ENCODE measurements at places on chromosomes 12 and 14. TPM values are rescaled to one million over a fixed set of nuclear protein-coding genes. Genes with fewer than 3 reads are reported as not detected.
A peak's percentile ranks its signal among the peaks of the same experiment; 100 is the strongest.

DNA sequence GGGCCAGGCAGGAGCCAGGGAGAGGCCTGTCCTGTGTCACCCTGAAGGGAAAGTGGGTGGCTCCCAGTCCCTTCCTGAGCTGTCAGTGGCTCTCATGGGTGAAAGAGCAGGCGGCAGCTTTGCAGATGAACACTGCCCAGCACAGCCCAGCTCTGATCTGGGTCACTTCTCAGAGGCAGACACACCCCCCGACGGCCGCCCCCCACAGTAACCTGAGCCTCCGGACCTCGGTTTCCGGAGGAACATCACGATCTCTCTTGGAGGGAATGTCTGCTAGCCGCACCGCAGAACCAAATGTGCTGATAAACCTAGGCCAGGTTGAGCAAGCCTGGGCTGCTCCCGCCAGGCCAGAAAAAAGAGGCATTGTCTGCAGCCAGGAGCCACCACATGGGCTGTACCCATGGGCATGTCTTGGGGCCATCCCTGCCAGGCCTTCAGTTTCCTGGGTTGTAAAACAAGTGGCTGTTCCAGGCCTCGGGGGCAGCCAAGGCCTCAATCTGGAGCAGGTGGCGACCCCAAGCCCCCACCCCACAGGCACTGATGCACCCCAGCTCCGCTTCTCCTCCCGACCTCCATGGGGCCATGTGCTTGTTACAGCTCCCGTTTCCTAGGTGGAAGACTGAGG lies 57.6 kb downstream of the NCOR2 start:
- DNase-seq, result peak; percentile 88

GRCh38 chr12:130164936-130165335 lies 2.7 kb downstream of the FZD10 start:
- DNase-seq, result peak; percentile 52

GRCh38 chr12:68138480-68138879 lies 21.1 kb downstream of the IFNG start:
- DNase-seq, result no peak

DNA sequence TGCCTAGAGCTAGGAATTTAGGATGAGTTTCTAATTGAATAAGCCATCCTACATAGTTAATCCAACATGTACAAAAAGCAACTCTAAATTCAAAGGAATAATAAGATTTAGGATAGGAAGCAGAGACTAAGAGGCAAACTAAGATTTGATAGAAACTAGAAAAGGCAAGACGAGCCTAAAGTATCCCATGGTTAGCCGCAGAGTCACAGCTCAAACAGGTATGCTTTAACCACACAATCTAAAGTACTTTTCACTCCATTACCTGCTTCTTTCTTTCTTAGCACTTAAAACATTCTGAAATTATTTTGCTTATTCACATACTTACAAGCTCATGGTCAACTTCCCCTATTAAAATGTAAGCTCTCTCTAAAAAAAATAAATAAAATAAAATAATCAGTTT lies 51.8 kb downstream of the OTOGL start:
- DNase-seq, result no peak

GRCh38 chr12:81759190-81760051 lies at the start of gene PPFIA2:
TSS of gene PPFIA2 (minus strand) at chr12:81759350.
- DNase-seq, result peak; percentile 78

DNA sequence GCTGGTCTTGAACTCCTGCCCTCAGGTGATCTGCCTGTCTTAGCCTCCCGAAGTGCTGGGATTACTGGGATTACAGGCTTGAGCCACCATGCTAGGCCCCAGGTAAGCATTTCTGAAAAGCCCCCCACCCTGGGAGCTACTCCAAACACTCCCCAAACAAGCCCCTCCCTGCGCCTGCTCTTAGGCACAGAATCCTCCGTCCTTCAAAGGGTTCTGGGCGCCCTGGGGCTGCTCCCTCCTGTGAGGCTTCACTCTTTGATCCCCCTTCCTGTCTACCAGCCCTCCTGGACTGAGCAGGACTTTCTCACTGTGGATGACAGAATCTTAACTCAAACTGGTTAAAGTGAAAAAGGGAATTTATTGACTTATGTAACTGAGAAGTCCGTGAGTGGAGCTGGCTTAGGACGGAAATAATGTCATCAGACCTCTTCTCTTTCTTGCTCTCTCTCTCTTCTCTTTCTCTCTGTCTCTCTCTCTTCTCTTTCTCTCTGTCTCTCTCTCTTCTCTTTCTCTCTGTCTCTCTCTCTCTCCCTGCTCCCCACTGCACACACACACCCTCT lies 66.9 kb upstream of the CLMN start:
- no peak for DNase-seq

GRCh38 chr14:54603362-54603761 lies 36.4 kb downstream of the SAMD4A start:
- no peak for DNase-seq

DNA sequence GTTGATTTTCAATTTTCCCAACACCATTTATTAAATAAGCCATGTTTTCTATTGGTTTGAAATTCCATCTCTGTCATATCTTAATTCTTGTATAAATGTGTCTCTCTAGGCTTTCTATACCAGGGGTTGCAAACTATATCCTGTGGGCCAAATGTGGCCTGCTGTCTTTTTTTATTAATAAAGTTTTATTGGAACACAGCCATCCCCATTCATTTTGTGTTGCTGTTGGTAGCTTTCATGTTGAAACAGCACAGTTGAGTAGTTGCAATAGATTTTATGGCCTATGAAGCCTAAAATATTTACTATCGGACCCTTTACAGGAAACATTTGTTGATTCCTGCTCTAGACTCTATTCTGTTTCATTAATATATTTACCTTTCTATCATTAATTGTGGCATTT lies 9.4 kb downstream of the HCFC2 start:
- DNase-seq, result no peak

DNA sequence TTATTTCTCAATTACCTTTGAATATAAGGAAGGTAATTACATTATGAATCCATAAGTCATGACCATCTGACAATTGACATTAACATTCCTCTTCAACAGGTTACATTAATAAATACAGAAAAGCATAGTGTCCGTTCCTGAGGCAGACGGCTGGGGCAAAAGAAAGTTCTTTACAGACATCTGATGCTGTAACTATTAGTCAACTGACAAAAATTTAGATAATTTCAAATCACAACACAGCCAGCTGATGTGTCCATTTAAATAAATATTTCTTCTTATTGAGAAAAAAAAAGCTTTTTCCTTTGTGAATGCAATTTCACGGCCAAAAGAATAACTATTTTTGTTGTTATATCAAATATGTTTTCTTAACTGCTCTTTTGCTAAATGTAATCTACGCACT lies 9.2 kb upstream of the PYROXD1 start:
- DNase-seq, result no peak

DNA sequence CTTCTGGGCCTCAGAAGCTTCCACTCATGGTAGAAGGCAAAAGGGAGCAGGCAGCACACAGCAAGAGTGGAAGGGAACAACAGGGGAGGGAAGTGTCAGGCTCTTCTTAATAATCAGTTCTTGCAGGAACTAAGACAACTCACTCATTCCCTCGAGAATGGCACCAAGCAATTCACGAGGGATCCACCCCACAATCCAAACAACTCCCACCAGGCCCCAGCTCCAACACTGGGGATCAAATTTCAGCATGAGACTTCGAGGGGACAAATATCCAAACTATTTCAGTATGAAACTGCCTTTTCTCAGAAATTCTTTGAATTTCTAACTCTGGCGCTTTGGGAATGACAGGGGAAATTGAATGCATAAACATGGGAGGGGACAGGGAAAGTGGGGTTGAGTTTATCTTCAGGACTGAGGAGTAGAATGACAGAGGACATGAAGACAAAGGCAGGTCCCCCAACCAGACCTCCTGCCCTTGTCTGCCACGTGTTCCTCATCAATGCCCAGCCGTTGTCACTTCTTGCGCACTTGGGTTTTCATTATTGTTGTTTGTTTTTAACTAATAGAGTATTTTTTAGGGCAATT lies 24.6 kb upstream of the APOF start:
- no peak for DNase-seq

DNA sequence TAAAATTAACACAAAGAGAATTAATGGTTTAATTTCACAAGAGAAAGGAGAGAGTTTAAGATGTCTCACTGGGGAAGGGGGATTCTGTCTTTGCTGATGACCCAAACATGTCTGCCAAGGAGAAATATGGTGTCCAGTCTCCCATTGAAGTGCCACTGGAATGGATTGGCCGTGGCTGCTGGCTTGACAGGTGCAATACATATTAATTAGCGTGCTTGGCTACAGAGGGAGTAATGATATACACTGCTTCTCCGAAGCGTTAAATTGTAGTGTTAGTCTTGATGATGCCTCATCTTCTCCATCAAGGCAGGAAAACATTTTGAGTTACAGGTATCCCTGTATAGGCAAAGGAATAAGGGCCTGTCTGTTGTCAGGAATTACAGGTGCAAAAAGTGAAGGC lies 393.4 kb upstream of the TMPO start:
- DNase-seq, result no peak

DNA sequence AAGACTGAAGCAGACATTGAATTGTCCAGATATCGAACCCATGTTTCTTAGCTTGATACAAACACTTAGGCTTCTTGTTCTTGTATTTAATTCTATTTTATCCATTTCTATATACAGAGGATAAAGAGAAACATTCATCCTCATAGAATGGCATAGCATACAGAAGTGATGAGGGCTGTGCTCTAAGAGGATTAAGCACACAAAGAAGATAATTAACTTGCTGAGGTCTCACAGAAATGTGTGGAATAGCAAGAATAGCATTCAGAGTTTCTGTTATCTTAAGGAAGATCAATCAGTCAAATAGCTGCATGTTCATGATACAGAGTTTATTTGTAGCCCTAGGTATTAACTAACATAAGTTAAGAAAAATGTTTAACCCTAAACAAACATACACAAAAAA lies 27.3 kb upstream of the STRAP start:
- no peak for DNase-seq

DNA sequence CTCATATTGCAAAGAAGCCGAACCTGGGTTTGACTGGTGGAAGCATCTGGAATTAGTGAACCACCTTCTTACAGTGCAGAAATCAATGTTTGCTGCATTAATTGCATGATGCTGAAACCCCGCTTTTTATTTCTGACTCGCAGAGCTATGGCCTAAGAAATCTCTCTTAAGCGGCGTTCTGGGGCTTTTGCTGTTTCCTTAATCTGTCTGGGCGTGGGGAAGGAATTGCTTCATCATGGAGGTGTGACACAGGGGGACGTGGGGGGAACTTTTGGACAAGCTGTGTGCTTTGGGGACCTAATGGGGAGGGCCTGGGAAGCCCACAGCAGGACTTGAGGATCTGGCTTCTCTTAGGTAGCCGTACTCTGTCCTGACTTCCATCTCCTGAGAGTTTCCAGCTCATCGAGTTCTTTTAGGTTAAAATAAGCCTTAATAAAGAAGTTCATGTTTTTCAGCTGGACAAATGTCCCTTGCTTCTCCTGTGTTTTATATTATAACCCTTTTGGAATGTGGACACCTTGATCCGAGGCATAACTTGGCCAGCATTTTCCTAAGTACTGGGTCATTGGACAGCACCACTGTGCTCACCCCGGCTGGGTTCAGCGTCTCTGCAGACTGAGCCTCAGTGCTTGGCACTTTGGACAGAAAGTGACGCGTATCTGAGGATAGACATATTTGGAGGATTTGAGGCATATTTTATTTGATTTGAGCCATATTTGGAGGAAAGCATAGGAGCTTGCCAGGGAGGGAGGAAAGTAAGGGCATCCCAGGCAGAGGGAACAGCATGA lies 192.1 kb upstream of the MYL2 start:
- DNase-seq, result no peak

DNA sequence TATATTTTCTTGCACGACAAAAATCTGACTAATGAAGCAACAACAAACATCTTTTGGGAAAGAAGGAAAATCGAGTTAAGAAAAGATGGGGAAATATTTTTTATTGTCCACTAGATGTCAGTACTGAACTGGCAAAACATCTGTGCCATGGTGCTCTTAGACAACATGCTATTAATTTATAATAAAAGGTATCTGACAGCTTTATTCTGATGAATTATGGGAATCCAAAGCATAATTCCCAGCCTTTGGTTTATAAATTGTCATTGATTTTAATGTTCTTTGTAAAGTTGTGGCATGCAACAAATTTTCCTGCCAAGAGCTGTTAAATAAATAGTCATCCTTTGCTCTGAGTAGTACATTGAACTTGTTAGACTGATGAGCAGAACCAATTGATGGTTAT lies 231.2 kb downstream of the ETNK1 start:
- DNase-seq, result no peak

DNA sequence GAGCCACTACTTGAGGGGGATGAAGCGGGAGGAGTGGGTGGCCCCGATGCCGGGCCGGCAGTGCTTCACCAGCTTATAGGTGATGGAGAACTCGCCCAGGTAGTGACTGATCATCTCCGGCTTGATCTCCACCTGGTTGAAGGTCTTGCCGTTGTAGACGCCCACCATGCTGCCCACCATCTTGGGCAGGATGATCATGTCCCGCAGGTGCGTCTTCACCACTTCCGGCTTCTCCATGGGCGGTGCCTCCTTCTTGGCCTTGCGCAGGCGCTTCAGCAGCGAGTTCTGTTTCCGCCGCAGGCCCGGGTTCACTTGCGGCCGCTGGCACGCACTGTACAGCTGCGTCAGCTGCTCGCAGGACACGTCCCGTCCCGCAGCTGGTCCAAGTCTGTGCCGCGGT lies 3.4 kb downstream of the TIGAR start:
- DNase-seq, result no peak

- DNase-seq, result no peak
Observed at GRCh38 chr12:23617749-23618148, 331.7 kb downstream of the SOX5 start.

DNA sequence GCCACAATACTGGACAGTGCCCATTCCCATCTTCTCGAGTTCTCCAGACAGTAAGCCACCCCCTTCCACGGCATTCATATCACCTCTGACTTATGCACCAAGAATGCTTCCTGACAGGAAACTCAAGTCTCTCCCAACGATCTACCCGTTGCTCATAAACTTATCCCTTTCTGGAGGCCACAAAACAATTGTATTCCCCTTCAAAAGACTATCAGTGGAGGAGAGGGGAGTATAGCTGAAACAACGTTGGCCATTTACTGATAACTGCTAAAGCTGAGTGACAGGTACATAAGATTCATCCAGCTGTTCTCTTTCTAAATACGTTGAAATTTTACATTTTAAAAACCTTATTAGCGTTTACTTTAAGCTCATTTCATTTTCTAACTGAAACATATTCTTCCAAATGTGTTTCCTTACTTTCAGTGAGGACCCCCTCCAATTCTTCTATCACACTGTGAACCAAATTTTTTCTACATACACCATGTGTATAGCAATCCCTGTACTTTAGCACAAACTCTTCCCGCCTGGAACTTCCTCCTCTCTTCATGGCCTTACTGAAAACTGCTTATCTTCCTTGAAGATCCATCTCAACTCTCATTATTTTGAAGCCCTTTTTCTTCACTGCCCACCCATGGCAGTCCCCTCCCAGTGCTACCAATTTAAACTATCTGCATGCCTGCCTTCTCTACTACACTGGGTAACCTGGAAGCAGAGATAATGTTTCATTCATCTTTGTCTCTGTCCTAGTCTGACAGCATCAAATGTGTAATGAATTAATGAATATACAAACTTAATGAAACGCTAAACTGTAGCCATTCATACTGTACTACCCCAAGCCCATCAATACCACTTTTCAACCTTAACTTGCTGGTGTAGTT lies 28.8 kb downstream of the ATXN2 start:
- DNase-seq, result no peak

ZFHX2 gene
- total RNA-seq, result 2.3 TPM

HOXC6 gene
- 23.5 TPM for total RNA-seq

SH2B3 gene
- total RNA-seq, result 32.4 TPM

ZC2HC1C gene
- total RNA-seq, result 0.46 TPM

WASHC3 gene
- total RNA-seq, result 50.0 TPM

MYL2 gene
- total RNA-seq, result not detected

PTPRQ gene
- 1.5 TPM for total RNA-seq

SYT1 gene
- total RNA-seq, result 2.6 TPM

NXPH4 gene
- total RNA-seq, result 0.24 TPM

TCL1B gene
- total RNA-seq, result not detected

BCL11B gene
- 0.43 TPM for total RNA-seq

CCDC91 gene
- total RNA-seq, result 37.9 TPM

DIO2 gene
- 6.1 TPM for total RNA-seq

Measured in posterior vena cava (tissue), 2 donors.